ENCODE measurements at places on chromosomes 16 and 17.

- no peak for DNase-seq
Observed at GRCh38 chr16:58019866-58020538, 5.6 kb upstream of the MMP15 start.

DNA sequence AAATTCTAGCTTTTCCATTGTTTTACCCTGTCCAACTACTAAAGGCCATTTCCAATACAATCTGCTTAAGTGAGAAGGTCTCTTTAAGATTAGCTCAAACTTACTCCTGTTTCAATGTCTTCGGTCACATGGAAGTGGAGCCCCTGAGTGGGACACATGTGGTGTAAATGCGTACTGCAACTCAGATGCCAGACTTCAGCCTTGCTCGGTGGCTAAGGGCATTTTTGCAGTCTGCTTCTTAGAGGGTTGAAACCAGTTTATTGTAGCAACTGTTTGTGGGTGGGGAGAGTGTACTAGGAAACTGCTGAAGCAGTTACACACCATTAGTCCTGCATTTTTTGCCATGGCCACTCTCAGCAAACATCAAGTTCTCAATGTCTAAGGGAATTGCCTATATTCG is 140.6 kb downstream of the PARN start:
- no peak for DNase-seq

DNA sequence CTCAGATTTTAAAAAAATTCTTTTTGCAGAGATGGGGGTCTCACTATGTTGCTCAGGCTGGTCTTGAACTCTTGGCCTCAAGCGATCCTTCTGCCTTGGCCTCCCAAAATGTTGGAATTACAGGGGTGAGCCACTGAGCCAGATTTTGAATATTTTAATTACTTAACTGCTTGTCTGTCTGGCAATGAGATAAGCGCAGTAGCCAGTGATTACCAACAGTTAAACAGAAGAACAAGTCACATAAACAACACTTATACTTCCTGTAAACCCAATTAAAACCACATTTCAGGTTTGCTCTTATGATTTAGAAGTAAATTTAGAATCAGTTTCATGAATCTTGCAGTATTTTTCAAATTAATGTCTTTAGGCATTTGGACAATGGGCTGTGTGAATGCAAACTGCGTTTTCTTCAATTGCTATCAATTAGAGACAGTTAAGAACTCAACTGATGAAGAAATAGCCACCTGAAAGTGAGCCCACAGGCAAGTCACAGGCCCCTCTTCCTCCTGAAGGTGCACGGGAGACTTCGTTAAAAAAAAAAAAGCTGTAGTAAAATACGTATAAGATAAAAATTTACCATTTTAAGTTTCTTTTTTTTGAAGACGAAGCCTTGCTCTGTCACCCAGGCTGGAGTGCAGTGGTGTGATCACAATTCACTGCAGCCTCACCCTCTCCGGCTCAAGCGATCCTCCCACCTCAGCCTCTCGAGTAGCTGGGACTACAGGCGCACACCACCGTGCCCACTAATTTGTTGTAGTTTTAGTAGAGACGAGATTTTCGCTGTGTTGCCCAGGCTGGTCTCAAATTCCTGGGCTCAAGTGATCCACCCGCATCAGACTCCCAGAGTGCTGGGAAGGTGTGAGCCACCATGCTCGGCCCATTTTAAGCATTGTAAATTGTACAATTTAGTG is 73.0 kb downstream of the PITPNC1 start:
- DNase-seq: no peak

GRCh38 chr17:74185571-74186185 is 17.8 kb upstream of the RPL38 start:
- no peak for DNase-seq

DNA sequence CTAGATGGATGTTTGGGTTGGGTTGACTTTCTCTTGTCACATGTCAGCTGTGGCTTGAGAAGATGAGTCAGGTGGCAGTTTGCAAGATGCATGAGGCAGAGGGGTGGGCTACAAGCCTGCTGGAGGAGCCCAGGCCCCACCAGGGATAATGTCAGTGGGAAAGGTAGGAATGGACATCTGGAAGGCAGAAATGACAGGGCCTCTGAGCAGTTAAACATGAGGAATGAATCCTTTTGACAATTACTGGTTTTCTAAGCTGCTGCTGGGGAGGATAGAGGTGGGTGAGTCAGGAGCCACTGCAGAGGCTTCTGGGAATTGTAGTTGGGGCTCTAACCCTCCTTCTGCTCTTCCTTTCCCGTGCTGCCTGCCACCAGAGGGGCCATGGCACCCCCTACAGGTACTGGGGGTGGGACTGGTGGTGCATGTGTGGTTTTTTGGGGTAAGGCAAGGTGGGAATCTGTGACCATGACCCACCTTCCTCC is 15.7 kb downstream of the SLC52A1 start:
- no peak for DNase-seq

GRCh38 chr17:67717624-67718324 is at the start of gene NOL11:
Gene NOL11 (plus strand): TSS chr17:67717936. CDS start chr17:67717948, 12 bp downstream.
- peak; percentile 97 for DNase-seq

DNA sequence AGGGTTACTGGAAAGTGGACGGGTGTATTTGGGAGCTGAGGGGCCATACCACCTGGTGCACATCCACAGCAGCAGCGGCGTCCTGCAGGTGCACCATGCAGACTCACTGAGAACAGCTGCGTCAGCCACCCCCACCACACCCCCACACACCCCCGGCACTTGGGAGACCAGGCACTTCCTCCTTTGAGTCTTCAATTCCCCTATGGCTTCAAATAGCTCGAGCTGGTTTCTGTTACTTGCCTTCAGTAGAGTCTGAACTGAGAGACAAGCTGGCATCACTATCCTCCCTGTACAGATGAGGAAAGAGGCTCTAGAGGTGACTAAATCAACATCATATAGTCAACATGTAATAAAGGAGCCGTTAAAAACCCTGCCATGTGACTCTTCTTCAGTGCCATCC is 15.4 kb downstream of the CUEDC1 start:
- DNase-seq: no peak

DNA sequence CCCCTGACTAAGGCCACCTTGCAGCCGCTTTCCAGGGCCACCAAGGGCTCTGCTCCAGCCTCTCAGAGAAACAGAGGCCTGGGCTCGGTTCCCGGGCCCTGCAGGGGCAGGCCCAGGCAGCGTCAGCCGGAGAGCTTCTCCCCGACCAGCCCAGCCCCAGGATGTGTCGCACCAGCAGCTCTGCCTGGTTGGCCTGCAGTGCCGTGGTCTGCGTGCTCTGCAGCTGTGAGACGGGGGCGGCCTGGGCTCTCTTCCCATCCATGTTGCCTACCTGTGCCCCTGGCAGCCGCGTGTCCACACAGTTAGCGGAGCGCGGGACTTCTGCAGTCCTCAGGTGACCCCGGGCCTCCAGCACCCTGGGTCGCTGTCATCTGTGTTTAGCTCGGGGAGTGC is 4.8 kb downstream of the IGFALS start:
- DNase-seq: no peak

DNA sequence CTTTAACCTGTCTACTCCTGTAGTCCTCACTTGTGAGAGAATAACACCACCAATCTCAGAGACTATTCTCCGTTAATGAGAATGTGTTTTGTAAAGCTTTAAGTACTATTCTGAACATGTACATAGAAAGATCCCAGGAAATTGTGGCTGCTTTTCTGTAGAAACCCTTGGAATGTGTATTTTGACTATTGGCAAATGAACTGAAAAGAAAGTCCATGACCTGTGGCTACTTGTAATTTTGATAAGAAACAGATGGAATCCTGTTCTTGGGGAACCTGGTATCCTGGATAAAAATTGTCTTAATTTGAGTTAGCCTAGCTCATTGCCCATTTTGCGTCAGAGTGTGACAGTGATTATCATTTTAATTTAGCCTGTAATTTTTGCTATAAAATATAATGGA is 9.1 kb downstream of the CTCF start:
- no peak for DNase-seq

DNA sequence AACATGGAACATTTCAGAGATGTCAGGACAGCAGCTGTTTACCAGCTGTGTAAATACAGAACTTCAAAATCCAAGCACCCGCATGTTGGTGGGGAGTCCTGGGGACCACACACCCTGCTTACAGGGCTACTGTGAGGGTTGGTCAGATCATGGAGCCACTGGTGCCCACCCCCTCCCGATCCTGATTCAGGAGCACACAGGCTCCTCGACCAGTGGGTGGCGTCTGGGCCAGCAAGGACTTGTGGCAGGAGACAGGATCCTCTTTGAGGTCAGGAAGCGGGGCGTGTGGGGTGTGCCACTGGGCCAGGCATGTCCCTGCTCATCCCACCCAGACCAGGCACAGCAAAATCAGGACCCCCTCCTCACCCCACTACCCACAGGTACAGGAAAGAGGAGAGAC is 83.6 kb downstream of the SDK2 start:
- DNase-seq: no peak

- DNase-seq: no peak
Observed at GRCh38 chr17:29613352-29613837, 9.3 kb downstream of the CORO6 start.

GRCh38 chr16:27781981-27782880 is 232.3 kb downstream of the KATNIP start:
- DNase-seq: no peak

DNA sequence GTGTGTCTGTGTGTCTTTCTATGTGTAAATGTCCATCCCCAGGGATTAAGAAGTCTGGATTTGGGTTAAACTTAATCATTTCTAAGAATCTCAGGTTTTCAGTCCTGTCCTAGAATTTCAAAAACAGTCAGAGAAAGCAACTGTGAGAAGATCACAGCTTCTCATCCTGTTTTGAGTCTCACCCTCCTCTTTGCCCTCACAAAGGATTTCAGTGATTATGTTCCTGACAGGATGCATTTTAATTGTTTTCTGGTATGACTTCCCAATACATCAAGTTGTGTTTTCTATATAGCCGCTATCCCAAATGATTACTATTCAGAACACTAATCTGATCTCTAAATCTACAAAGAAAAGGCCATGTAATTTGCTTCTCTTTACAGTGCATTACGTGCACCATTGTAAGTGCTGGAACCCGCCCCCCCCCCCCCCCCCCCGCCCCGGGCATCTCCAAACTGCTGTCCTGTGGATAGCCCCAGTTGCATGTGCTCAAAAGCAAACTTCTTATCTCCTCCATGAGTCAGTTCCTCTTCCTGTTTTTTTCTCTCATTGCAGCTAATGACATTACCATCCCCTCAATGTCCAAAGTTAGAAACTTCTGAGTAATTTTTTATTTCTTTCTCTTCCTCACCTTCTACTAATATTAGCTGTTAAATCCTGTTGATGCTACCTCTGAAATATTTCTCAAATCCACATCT is 73.9 kb downstream of the CDH13 start:
- DNase-seq: no peak

DNA sequence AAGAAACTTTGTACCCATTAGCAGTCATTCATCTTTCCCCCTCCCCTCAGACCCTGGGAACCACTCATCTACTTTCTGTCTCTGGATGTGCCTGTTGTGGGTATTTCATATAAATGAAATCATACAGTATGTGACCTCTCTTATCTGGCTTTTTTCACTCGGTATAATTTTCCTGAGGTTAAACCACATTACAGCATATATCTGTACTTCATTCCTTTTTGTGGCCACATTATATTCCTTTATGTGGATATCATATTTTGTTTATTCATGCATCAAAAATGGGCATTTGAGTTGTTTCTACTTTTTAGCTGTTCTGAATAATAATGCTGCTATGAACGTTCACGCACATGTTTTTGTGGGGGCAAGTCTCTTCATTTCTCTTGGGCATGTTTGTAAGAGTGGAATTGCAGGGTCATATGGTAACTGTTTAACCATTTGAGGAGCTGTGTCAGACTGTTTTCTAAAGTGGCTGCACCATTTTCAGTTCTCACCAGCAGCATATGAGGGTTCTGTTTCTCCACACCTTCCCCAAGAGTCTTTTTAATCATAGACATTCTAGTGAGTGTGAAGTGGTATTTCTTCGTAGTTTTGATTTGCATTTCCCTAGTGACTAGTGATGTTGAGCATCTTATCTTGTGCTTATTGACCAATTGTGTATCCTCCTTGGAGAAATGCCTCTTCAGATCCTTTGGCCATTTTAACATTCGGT is 3.8 kb downstream of the SNX29 start:
- no peak for DNase-seq

- DNase-seq: peak; percentile 54
Observed at GRCh38 chr17:48678141-48678971, 44.0 kb downstream of the PRAC1 start.

DNA sequence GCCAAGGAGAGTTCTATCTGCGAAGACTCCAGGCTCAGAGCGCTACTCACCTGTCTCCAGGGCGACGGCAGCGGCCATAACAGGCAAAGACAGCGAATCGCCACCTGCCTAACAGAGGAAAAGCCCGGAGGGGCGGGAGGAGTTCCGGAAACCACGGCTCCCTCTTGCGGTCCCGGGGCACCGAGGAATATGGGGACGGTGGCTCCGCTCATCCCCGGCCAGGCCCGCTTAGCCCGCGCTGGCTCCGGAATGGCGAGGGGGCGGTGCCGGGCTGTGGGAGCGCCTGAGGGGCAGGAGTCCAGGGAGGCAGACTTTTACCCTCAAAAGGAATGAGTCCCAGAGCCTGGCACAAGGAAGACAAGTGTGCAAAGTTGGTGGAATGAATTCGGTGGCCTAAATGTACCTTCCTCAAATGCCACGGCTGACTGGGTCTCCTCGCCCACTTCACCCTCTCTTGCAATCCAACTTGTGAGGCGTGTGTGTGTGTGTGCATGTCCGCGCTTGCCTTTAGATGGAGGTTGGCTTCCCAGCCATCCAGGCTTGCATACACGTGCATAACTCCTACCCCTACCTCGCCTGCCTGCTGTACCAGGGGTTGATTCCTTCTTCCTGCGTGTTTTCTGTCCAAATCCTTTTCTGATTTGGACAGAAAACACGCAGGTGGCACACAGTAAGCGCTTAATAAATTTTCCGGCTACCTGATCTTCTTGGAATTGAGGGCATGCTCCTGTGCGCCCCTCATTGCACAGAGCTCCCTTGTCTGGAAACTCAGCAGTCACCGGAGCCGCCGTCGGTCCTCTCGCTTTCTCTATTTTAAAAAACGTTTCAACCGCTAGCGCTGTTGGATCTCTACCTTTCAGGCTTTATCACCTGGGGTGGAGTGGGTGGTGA is 3.5 kb downstream of the C17orf100 start:
- no peak for DNase-seq

DNA sequence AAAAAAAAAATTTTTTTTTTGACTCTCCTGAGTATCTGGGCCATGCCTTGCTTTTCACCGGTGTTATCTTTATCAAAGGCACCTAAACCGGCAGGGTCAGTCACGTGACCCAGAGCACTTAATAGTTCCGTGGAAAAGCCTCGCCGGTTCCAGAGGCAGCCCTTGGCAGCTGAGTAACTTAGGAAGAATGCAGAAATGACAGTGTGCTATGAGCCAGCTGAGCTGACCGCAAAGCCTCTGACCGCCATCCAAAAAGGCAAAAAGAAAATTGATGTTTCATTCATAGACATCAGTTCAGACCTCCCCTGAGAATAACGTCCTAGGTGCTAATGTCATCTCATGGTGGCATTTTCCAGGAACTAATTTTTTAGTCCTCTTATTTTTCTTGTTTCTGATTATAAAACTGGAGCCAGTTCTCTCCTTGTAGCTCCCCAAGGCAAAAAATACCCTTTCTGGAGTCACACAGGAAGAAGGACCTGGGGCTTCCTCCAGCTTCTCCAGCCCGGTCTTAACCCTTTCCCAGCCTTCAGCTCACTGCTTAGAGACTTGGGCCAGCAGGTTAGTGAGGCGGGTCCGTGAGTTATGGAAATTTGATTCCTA is 122.6 kb downstream of the SOCS1 start:
- DNase-seq: no peak
